ENCODE measurements at places on chromosomes 5 and 9.
A peak's percentile ranks its signal among the peaks of the same experiment; 100 is the strongest.

- DNase-seq: no peak
These were observed 192.3 kb downstream of the DEPDC1B start for GRCh38 chr5:60507687-60508086.

DNA sequence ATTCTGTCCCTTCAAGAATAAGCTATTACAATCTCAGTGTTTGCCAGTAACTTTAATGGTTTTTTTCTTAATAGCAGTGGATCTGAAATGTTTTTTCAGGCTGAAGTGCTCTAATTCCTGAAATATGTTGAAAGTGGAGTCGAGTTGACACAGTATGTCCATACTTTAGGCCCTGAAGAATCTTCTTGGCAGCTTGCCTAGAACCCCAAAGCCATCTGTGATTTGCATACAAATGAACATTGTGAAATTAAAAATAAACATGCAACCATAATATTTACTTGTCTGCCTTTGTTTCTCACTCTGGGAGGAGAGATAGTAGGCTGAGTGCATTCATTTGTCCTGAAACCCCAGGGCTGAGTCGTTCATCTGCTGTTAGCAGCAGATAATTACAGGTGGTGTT is 152.7 kb downstream of the ADCY2 start:
- no peak for DNase-seq

GRCh38 chr5:181260720-181261319 is at the start of gene TRIM52:
Gene TRIM52, minus strand, starts transcription at chr5:181261143. Its CDS starts 330 bp downstream, at chr5:181260813.
- DNase-seq: peak; percentile 74

- no peak for DNase-seq
These were observed 27.2 kb upstream of the ZNF608 start for GRCh38 chr5:124773315-124774311.

DNA sequence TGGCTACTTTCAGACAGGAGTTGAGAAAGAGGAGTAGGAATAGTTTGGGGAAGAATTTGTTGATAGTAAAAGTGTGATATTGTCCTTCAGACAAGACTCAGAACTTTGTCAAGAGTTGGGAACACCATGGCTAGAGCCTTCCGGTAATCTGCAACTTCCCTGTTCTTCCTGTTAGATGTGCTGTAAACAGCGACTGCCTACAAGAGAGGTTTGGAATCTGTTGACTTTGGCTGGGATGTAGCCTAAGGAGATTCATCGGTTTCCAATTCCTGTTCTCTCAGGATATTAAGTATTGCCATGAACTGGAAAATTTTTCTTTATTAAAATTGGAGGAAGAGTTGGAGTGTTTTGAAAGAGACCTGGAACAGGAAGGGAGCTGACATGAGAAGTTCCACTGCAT is 43.9 kb downstream of the ARHGAP26 start:
- DNase-seq: no peak
